ENCODE measurements at places on chromosomes 13 and 19. TPM values are rescaled to one million over a fixed set of nuclear protein-coding genes. Genes with fewer than 3 reads are reported as not detected.
A peak's percentile ranks its signal among the peaks of the same experiment; 100 is the strongest.

Gene ADAMTSL5
- 5.4 TPM for total RNA-seq

- no peak for DNase-seq
Observed at GRCh38 chr13:80574113-80574850, 233.4 kb upstream of the SPRY2 start.

Gene PCP2
- total RNA-seq: 0.82 TPM

DNA sequence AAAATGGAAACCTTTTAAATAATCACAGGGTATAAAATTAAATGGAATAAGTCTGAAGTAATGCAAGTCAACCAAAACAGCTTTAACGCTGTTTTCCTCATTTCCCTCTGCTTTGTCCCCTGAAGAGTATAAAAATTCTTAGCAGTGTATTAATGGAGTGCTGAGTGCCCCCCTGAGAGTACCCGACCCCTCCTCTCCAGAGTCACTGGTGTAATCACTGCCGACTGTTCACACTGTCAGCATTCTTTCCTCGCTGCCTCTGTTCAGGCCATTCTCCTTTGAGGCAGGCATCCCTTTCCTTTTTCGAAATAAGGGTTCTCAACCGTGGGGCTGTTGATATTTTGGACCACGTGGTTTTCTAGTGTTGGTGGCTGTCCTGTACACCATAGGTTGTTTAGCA, 146.9 kb upstream of the SLC10A2 start:
- DNase-seq: no peak

Gene PRODH2
- not detected for total RNA-seq

DNA sequence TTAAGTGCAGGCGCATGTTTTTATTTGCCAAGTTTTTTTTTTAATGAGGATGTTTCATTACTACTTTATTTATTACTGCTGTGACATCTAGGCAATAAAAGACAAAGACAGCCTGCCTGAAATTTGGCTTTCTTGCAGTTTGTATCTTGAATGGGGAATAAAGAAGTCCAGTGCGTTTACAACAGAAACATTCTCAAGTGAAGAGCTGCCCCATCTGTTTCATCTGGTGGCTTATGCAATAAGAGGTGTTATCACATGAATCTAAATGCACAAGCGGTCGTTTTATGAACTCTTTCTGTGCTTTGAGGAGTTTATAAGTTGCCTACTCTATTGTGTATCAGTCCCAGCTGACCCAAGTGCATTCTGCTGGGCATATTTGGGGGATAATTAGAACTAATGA, 12.6 kb upstream of the MAB21L1 start:
- DNase-seq: no peak

DNA sequence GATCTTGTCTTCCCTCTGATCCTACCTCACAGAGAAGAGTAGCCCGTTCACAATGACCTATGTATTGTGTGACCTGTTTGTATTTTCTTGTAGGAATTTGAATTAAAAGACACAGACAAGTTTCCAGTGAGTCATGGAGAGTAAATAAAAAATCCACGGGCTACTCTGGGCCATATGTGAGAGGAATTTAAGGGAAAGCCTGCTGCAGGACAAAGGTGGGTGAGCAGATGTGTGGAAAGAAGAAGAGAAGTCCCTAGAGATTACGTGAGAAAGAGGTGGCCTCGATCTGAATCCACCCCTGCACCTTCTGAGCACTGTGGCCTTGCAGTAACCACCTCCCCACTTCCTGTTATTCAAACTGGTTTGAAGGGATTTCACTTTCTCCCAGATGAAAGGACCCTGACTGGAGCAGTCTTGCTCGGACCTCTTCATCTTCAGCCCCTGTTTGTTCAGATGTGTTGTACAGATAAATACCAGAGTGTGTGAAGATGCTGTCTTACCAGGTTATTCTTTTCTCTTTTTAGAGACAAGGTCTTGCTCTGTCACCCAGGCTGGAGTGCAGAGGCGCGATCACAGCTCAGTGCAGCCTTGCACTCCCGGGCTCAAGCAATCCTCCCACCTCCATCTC, 205.4 kb downstream of the PDS5B start:
- DNase-seq: peak; percentile 80

DNA sequence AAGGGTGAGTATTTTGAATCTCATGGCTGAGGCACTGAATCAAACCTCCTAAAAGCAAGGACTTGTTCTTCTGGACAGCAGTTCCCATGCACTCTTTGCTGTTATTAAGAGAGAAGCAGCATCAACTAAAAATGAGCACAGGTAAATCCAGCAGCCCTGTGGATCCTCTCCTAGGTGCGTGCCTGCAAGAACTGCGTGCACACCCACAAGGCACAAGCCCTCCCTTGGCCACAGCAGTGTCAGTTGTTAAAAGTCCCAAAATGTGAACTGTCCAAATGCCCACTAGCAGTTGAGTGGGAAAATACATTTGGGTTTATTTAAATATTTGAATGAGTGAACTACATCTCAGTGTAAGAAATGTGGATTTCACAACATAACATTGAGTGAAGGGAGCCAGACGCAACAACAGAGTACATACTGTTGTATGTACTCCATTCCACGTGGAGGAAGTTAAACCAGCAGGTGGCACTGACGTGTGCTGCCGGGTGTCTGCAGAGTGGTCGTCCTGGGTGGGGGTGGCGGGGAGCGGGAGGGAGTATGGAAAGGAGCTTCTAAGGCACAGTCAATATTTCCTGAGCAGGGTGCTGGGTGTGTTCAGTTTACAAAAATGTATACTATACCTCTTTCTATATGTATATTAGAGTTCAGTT, 266.4 kb downstream of the NALCN start:
- DNase-seq: no peak

DNA sequence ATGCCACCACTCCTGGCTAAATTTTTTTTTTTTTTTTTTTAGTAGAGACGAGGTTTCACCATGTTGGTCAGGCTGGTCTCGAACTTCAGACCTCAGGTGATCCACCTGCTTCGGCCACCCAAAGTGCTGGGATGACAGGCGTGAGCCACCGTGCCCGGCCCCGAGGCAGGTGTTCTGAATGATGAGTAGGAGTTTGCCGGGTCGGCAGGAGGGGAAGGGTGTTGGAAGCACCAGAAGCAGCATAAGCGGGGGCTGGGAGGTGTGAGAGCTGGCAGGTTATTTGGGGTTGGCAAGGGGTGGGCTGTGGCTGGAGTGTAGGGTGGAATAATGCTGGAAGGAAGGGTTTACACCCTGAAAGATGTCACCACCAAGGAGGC, 1.8 kb downstream of the SPPL2B start:
- DNase-seq: no peak

Gene CNN1
- total RNA-seq: not detected

DNA sequence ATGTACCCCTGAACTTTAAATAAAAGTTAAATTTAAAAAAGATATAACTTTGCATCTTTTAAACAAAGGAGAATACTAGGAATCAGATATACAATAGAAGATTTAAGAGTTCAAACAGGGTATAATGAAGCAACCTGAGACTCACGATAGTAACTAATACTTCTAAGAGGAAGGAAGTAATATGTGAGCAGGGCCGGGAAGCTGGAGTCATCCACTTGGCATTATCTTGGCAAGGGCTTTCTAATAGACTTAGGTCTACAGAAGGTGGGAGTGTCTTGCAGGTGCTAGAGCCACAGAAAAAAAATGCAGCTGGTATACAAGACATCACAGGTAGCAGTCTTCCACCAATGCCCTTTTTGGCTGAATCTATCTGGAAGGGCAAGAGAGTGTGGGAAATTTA, 231.9 kb downstream of the KCTD12 start:
- DNase-seq: no peak

Gene KIR2DL3
- not detected for total RNA-seq

DNA sequence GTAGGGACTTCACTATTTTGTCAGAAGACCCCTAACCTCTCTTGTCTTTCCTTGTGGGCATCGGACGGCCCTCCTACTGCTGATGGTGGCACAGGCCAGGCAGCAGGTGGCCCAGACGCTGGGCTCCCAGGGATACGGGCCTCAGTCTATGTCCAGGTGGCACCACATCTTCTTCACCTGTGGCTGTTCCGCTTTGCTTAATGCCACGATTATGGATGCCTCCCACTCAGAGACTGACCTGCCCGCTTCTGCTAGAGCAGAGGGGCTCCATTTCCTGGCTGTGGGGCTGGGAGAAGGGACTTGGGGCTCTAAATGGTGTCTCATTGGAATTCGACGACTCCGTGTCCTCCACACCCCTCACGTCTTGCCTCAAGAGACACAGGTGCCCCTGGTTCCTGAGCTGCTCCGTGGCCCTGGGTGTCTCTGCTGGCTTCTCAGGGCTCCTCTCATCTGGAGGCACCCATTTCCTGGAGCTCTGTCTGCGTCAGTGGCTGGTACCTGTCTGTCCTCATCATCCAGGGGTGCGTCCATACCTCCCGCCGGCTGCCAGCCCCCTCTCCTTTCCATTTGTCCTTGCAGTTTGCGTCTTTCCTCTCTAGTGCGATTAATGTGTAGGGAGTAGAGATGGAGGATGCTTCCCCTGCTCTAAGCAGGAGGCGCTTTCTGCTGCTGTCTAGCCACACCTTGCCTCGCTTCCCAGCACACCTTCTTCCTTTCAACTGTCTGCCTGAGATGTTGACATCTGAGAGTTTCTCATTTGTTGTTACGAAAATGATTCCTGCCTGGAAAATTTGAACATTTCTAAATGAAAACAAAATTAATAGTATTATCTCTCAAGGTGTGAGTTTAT, 63.4 kb downstream of the TEX29 start:
- no peak for DNase-seq

DNA sequence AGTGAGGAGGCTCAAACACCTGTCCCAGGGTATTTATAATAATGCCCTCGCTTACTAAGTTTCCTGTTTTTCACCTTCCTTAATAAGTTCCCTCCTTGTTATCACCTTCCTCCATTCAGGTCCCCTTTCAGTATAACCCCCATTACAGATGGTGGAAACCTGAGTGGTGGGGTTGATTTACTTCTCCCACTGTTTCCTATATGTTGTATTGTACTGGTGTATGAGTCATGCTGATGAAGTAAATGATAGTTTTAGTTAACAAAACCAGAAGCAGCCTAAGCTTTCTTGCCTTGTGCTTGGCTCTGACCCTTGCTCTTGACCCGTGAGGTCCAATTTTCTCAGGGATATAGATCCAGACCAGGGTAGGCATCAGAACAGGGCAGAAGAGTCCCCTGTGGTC, 22.3 kb upstream of the TNFSF11 start:
- DNase-seq: no peak

DNA sequence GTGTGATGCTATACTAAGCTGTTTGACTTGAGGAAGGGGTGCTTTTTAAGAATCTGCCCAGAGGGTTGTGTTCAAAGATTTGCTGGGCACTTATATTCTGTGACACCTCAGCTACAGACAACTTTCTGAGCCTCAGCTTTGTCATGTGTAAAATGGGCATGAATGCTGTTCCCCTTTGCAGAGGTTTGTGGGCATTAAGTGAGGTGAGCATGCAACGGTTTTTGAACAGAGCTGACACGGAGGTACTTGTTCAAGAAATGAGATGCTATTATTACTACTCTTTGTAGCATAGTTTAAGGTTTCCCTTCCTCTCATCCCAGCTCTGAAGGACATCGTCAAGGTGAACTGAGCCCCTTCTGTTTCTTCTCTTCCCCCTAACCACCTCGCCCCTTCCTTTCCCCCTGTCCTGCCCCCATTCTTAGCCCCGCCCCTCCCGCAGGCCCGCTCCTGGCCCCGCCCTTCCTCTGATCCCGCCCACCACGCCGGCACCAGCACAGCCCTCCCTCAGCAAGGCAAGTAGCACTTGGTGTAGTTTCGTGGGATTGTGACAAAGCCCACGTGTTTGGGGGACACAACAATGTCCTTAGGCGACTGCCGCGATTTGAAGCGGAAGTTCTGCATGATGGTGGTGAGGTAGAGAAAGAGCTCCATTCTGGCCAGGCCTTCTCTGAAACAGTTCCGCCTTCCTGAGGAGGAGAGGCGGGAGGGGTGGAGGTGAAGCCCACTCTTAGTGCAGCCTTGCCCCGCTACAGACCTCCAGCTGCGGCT, 26.1 kb upstream of the CYP2A7 start:
- peak; percentile 54 for DNase-seq

DNA sequence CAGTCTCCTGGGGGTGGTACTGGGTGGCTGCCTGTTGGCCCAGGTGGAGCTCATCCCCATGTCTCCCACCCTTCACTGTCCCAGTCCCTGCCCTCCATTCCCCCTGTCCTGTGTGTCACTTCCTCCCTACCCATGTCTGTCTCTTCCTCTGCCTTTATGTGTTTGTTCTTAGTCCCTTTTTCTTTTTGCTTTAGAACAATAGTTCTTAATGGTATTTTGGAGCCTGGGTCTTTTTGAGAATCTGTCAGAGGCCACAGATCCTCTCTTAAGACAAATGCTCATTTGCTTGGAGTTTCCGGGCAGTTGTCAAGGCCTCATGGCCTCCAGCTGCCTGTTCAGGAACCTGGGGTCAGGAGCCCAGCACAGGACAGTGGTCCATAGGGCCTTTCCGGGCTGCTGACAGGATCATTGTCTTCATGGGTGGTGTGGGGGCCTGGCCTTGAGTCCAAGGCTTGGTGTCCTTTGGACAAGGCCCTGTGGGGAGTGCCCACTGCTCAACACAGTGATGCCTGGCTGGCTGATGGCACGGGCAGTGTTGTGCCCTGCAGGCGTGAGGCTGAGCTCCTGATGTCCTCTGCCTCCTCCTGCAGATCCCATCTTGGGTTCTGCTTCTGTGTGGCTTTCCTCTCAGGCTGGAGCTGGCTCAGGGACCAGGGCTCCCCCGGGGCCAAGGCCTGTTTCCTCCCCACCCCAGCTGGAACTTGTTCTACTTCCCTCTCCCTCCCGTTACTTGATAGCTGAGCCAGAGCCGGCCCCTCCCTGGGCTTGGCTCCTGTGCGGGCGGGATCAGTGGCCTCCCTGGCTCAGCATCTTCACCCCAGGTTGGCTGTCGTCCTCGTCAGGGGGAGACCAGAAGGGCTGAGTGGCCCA, 3.5 kb downstream of the EGLN2 start:
- DNase-seq: no peak

DNA sequence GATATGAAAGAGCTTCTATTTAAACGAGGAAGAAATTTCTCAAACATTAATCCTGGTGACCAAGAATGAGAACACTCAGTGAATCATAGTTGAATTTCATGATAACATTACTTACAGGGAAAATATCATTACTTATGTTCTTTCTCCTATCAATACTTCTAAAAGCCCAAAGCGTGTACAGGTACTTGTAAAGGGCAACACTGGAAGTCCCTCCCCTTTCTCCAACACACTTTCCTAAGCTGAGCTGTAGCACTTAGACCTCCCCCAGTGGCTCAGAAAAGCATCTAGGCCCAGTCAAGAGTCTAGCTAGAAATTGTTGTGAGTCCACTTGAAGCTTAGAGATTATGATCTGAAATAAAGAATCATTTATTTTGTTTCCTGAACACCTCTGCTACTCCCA, 150.7 kb downstream of the ABCC4 start:
- no peak for DNase-seq

DNA sequence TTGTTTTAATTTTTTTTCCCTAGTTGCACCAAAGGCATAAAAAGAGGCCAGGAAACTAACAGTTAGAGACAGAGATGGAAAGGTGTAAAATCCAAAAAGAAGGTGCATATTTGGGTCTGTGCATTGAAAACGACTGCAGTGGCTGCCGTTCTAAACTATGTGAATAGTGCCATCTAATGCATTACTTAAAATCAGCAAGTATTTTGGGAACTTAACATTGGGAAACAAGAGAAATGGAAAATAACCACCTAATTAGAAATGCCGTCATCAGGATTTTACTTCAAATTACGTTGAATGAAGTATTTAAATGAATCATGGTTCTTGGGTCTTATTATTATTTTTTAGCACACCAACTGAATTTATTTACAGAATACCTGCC, 189.5 kb upstream of the MIR17HG start:
- no peak for DNase-seq

Gene MIA
- 0.89 TPM for total RNA-seq

Gene SOX1
- total RNA-seq: not detected
